Activated CD4-positive, alpha-beta T cell treated with anti-CD3 and anti-CD28 coated beads for 36 hours (primary cell): ENCODE measurements at places on chromosomes 13 and 19.

DNA sequence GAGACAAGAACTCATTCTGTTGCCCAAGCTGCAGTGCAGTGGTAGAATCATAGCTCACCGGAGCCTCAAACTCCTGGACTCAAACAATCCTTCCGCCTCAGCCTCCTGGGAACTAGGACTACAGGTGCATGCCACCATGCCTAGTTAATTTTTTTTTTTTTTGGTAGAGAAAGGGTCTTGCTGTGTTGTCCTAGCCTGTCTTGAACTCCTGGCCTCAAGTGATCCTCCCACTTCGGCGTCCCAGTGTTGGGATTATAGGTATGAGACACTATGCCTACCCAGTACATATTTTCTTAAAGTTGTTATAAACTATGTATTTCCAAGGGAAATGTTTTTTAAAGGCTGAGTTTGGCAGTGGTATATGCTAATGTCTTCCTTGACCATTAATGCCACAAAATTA, 412.6 kb downstream of the KLF12 start:
- DNase-seq, result no peak

DNA sequence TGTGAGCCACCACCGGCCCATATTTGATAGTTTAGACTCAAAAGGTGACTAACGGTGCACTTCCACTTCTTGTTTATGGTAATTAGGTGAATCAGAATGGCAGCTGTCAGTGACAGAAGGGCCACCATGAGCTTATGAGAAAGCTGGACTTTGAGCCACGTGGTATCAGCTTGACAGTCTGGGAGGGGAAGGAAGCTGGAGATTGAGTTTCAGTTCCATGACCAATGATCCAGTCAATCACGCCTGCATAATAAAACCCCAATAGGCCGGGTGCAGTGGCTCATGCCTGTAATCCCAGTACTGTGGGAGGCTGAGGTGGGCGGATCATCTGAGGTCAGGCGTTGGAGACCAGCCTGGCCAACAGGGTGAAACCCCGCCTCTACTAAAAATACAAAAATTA, 8.2 kb downstream of the EID2B start:
- no peak for DNase-seq

DNA sequence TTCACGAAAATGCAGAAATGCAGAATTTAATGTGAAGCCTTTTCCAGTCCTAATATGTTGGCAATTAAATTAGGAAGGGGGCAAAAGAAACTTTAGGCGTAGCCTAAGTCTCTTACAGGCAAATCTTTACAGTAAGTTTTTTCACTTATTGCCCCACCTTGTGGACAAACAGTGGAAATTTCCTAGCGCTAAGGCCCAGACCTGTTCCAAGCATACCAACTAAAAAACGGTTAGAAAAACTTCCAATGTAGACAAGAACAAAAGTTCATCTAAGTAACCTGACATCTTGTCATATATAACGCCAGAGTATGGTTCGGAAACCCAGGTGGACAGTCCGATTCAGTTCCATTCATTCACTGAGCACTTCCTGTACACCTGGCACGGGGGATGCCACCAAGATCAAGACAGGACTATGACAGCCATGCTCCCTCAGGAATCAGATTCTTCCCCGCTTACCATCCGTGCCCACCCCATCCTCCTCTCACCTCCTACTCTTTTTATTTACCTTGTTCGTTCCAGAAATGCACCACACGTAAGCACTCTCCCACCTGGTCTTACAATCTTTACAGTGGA, 4.9 kb downstream of the ZAR1L start:
- DNase-seq, result peak; percentile 32

DNA sequence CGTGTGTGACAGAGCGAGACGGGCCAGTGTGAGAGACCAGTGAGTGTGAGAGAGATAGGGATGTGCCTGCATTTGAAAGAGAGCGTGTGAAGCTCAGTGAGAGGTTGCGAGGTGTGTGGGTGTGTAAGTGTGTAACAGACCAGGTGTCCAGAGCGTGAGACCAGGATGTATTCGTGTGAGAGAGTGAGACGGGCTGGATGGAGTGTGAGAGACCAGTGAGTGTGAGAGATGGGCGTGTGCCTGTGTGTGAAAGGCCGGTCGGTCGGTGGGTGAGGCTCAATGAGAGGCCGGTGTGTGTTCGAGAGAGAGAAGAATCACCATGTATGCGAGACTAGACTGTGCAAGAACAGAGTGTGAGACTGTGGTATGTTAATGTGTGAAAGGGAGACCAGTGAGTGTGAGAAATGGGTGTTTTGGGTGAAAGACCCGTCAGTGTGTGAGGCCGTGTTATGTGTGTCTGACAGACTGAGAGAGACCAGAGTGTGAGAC, 679 bp downstream of the ZNF471 start:
- no peak for DNase-seq

GRCh38 chr19:34904664-34905527, 21.8 kb upstream of the ZNF30 start:
- DNase-seq, result peak; percentile 15
